ENCODE measurements at places on chromosomes 16 and 17.

GRCh38 chr17:28901866-28902818 is 737 bp downstream of the DHRS13 start:
- peak; percentile 65 for DNase-seq

- no peak for DNase-seq
Measured at GRCh38 chr17:60506312-60506711, 19.7 kb downstream of the APPBP2 start.

DNA sequence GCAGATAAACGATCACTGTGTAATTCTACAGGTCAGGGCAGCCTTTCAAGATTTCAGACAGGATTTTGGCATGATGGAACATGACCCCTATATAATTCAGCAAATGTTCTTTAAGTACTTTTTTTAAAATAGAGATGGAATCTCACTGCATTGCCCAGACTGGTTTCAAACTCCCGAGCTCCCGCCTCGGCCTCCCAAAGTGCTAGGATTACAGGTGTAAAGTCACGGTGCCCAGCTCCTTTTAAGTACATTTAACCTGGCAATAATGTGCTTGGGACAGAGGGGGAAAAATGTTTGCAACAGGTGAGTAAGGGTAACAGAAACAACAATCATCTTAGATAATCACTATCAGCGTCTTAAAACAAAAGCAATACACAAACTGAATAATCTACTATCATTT is 66.5 kb upstream of the PSMD7 start:
- no peak for DNase-seq

GRCh38 chr17:42673885-42674754 is 2.7 kb downstream of the PLEKHH3 start:
- DNase-seq, result peak; percentile 35

DNA sequence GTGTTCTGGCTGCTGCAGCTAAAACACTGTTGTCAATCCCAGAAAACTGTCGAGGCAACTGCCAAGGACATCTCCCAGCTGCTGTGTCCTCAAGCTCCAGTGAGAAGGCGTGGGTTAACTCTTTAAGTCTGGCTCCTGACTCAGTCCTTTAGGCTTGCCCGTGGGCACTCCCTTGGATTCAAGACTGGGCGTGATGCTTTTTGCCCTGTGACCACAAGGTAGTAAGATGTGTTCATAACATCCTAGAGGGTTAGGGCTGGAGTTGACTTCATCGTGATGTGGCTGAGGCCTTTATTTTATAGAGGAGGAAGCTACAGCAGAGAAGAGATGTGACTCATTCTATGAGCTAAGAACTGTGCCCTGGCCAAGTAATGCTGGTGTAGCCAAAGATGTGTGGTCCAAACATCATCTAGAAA is 50.9 kb upstream of the TEKT3 start:
- DNase-seq, result no peak

DNA sequence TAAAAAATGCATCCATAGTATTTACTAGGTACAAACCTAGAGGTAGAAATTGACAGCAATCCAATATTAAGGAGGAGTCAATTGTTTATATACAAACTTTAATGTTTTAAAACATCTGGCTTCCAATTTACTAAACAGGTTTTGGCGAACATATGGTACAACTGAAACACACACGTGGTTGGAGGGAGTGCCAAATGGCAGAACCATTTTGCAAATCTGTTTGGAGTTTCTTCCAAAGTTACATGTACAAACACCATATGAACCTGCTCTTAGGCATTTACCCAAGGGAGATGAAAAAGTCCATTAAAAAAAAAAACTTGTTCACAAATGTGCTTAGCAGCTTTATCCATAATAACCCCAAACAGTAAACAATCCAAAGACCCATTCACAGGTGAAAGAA is 159.8 kb upstream of the MYOCD start:
- DNase-seq, result no peak

- DNase-seq, result no peak
Measured at GRCh38 chr17:73388578-73388905, 76.7 kb upstream of the CDC42EP4 start.

GRCh38 chr17:18017958-18018357 is 21.0 kb downstream of the ATPAF2 start:
- no peak for DNase-seq

DNA sequence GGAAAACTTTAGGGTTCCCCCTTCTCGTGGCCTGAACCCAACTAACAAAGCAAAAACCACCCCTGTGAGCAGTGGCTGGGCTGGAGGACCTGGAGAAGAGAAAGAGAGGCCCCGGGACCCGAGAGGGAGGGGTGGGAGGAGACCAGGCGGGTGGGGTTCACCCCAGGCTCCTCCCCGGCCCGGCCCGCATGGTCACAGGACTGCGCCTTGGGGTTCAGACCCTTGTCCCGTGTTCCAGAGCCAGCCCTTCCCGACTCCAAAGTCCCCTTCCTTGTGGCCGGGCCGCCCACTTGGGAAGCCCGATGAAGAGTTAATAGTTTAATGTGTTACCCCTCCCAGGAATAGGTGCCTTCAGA is 852 bp downstream of the MARVELD3 start:
- no peak for DNase-seq

DNA sequence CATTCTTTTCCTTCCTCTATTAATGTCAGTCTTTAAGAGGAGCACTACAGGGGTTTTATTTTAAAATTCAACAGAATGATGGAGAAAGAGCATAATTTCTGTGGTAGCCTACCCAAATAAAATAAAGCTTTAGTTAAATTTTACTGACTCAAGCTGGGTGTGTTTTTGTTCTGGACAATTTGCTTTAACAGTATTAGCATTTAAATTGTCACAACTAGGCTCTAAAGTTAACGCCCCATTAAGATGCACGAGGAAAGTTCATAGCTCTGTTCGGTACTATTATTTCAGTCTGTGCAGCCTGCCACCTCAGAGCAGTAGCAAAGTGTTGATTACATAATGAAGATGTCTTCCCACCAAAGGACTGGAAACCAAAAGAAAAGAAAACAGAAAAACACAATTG is 52.0 kb downstream of the CDK12 start:
- DNase-seq, result no peak

DNA sequence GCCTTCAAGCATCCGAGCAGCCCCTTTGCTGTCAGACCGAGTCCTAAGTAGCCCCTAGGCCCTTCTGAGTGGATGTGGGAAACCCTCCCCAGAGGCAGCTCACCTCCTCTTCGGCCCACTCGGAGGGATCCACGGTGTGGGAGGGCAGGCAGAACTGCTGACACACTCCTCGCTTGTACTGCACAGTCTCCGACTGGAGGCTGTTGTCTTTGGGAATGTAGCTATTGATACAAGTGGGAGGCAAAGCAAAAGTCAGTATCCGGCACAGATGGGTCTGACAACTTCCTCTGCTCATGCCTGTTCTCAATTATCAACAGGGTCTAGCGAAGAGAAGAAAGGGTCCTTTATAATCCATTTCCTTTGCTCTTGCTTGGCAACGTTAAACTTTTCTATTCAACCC is 25.9 kb upstream of the FOXJ1 start:
- DNase-seq, result no peak

DNA sequence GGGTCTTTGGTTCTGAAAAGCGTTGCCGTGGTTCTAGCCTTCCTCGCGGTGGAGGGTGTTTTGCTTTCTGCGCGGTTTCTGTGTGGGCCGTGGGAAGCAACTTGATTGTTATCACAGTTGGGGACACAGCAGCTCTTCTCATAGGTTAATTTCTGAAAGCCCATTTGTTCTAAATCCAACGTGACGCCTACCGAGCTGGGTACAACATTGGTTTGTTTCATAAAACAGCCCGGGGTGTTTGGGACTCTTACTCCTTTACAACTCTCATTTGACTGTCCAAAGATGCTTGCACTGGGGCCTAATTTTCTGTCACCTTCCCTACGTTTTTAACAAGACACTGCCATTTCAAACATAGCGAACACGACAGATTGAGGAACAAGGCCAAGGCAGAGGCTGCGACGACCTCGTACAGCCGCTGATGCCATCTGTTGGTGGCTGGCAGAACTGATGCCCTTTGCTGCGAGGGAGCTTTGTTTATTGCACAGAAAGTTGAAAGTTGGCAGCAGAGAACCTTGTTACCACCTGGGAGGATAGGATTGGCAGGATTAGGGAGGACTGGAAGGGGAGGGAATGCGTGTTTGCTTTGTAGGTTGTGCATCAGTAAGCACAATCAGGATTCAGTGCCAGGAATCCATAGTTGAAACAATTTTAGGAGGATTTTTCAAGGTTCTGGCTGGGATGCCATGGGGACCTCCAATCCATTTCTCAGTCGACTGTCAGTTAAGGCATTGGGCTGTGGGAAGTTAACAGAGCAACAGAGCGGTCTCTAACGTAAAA is 98.3 kb downstream of the PITPNC1 start:
- peak; percentile 92 for DNase-seq

GRCh38 chr16:26712876-26713275 is 353.9 kb upstream of the C16orf82 start:
- DNase-seq, result no peak

GRCh38 chr17:74163836-74164235 is 39.6 kb upstream of the RPL38 start:
- DNase-seq, result no peak

- no peak for DNase-seq
Measured at GRCh38 chr16:49701789-49702494, 154.0 kb downstream of the ZNF423 start.

GRCh38 chr16:88891083-88891482 is 24.6 kb upstream of the PABPN1L start:
- no peak for DNase-seq

- DNase-seq, result no peak
Measured at GRCh38 chr16:89150090-89150835, 21.3 kb upstream of the CDH15 start.

GRCh38 chr17:64209983-64210382 is 53.1 kb downstream of the TEX2 start:
- no peak for DNase-seq

DNA sequence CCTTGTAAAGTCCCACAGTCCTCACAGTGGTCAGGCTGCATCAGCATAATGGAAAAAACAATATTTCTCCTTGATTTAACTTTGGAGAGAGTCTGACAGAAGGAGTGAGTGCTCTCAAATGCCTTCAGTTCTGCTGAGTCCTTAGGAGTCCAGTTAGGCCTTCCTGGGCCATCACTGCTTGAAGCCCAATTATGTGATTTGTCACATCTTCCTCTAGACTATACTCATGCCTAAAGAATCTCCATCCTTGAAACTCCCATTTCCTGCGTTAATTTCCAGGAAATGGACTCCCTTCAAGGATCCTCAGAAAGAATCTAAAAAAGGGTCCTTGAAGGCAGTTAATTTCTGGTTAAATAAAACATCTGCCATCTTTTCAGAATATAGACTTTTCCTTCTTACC is 52.8 kb downstream of the SLFN5 start:
- DNase-seq, result no peak

GRCh38 chr17:44221862-44222111 is 2.3 kb upstream of the UBTF start:
- DNase-seq, result no peak

- DNase-seq, result no peak
Measured at GRCh38 chr17:34979650-34980352, 511 bp upstream of the LIG3 start.

DNA sequence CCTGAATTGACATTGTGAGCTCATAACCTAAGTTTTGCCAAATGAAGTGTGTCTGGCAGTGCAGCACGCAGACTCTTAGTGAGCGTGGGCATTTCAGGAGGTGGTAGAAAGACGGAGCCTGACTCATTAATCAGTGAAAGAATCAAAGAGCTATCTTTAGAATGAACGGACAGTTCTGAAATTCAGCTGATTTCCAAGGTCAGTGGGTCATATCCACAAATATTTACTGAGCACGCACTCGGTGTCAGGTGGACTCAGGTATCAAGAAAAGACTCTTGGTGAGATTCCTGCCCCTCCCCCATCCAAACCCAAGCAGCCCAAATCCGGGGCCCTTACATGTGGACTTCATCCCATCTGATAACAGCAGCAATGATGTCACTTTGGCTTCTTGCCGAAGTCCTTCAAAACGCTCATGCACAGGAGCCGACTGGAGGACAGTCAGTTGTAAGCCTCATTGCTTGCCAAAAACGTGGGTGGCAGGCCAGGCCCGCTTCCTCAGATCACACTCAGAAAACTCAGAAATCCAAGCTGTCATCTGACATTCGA is 185.8 kb downstream of the HS3ST3A1 start:
- no peak for DNase-seq

DNA sequence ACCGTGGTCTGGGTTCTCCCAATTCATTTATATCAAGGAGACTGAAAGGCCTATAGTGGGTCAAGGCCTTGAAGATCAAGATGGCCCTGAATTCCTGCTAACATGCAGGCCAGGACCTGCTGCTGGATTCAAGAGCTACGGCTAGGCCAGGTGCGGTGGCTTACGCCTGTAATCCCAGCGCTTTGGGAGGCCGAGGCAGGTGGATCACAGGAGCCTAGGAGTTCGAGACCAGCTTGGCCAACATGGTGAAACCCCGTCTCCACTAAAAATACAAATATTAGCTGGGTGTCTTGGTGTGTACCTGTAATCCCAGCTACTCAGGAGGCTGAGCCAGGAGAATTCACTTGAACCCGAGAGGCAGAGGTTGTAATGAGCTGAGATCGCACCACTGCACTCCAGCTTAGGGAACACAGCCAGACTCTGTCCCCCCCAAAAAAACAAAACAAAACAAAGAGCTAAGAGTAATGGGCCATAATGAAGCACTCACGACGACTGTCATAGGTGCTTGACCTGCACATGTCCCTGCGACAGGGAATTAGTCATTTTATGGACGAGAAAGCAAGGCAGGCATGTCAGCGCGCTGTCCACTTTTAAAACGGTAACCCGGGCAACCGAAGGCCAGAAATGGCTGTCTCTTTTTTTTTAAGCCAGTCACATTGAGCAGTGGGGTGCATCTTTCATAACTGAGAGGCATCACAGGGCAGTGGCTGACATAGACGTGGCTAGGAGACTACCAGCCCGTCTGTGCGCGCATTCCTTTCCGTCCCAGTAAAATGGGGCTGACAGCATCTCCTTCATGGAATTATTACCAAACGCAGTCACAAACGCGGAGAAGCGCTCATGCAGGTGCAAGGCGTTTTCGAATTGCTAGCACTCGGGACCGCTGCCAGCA is 1.0 kb upstream of the FBRS start:
- no peak for DNase-seq

GRCh38 chr17:71118039-71118438 is 948.7 kb downstream of the KCNJ2 start:
- no peak for DNase-seq

DNA sequence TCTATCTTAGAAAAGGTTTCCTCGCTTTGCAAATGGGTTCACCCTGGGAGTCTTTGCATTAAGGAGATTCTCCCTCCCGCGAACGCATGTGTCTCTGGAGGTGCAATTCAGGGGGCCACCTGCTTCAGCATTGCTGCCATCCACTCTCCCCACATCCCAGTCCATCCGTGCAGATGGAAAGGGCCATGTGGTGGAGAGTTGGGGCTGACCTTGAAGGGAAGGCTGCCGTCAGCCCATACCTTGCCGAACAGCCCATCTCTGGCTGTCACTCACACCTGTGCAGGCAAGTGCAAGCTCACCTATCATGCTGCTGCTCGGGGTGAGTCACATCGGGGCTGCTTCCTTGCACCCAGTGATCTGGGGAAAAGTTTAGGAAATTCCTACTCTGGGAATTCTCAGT is 106.1 kb downstream of the ZNF423 start:
- no peak for DNase-seq

GRCh38 chr16:18984435-18985005 is 786 bp downstream of the TMC7 start:
- DNase-seq, result no peak

GRCh38 chr17:7242717-7243452 is 636 bp upstream of the GABARAP start:
- DNase-seq, result peak; percentile 94
